ENCODE measurements at places on chromosomes 6 and 20.

GRCh38 chr20:11337361-11338130 is 580.1 kb upstream of the BTBD3 start:
- DNase-seq: no peak

GRCh38 chr20:31861135-31861384 is 9.3 kb downstream of the DUSP15 start:
- no peak for DNase-seq

DNA sequence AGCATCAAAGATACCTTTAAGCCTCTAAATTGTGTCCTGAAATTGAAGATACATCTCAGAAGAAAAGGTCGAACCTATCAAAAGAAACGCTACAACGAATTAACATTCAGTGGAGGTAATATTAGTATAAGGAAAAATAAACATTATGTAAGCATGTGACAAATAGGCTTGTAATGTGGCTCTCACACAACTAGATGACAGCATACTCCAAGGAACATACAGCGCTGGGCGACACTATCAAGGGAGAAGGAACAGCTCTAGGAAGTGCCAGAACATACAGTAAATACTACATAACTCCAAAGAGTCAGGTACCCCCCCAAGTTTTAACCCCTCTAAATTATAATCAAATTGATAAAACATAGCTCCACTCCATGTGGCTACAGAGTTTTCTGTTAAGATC is 103.5 kb downstream of the LAMP5 start:
- DNase-seq: no peak

GRCh38 chr6:16493802-16494201 is 255.4 kb downstream of the GMPR start:
- DNase-seq: no peak

DNA sequence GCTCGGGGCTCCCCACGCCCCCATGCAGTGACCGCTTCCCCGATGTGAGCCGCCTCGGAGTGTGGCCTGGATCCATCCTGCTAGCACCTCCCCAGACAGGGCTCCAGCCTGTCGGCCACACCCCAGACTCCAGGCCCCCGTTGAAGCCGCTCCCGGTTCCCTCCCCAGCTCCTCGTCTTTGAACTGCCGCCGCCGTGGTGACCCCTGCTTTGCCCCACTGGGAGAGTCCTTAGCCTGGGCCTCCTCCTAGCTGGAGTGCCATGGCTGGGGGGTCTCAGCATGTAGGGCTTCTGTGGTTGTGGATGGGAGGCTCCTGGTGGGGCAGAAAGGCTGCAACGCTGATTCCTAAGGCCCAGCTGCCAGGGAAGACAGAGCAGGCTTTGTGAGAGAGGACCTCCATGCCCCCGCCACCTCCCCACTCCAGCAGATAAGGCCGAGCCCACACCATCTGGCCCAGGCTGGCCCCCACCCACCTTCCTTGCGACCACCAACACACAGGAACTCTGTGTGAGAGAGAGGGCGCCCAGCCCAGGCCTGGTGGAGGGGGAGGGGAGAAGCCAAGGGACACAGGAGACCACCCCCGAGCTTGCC is 11.4 kb downstream of the FOXS1 start:
- no peak for DNase-seq

GRCh38 chr20:45994761-45995493 is 13.8 kb upstream of the MMP9 start:
- DNase-seq: no peak

GRCh38 chr20:47574616-47575364 is 73.1 kb downstream of the NCOA3 start:
- peak; percentile 41 for DNase-seq

DNA sequence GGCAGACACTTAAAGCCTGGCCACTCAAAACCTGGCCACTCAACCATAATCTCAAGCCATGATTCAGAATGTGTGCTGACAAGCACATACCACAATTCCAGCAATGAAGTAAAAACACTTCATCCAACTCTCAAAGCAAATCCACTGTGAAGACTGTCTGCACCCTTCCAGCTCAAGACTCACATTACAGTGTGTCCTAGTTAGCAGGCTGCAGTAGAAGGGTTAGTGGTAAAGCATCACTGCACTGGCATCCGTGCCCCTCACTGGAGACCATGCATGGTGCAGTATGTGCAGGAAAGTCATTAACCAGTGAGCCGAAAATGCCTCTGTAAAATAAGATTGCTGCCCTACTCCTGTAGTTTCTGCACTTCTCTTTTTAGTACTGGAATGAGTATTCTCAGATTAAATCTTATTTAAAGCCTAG is 43.4 kb downstream of the SLC23A2 start:
- no peak for DNase-seq
